ENCODE measurements at places on chromosomes 2 and 18.

DNA sequence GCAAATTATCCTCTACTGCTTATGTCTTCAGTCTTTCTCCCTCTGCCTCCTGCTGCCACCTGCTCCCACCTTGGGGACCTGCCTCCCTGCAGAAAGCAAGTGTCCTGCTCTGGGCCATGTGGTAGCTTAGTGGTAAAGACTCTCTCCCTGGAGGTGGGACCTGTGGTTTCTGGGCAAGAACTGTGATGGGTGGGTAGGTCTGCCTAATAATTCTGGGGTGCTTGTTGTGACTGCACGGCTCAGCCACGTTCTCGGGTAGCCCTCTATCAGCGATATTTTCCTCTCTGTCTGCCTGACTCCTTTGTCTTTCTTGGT is 16.4 kb upstream of the CD28 start:
- DNase-seq = no peak

- no peak for DNase-seq
Measured at GRCh38 chr2:162245061-162245460, 1.8 kb upstream of the FAP start.

DNA sequence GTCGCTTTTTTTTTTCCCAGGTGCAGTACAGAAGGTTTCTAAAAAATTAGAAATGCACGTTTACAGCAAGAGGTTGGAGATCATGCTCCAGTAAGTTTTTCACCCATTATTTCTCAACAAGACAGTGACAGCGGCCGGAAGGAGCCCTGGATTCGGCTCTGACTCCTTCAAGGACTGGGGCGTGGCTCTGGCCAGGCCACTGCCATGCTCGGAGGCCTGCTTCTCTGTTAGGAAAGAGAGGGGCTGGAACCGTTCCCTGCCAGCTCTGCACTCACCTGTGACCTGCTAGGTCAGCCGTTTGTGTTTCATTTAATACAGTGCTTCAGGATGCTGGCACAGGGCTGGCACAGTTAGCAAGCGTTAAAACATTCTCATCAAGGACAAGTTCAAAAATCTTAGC is 6.7 kb upstream of the IAH1 start:
- DNase-seq = no peak

- DNase-seq = no peak
Measured at GRCh38 chr2:84946204-84947009, 24.6 kb upstream of the KCMF1 start.

- no peak for DNase-seq
Measured at GRCh38 chr2:20165677-20166509, 59.0 kb downstream of the SDC1 start.

DNA sequence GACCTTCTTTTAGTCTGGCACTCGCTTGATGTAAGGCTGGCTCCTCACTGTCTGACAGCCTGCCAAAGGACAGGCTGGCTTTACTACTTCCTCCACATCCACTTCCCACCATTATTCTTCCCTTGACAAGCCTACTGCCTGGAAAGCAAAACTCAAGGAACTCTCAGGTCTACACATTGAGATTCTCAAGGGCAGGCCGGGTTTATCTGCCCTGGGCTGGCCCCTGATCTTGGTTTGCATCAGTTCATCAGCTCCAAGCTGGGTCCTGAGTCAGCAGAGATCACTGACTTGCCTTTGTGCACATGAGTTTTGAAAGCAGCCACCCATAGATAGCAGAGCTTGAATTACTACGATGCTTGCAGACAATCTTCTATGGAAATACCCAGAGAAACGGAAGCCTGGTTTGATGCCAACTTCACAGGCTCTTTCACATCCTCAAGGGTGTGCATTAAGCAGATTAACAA is 53.9 kb downstream of the KCTD18 start:
- no peak for DNase-seq

GRCh38 chr2:171451074-171451473 is 17.0 kb downstream of the DCAF17 start:
- no peak for DNase-seq

DNA sequence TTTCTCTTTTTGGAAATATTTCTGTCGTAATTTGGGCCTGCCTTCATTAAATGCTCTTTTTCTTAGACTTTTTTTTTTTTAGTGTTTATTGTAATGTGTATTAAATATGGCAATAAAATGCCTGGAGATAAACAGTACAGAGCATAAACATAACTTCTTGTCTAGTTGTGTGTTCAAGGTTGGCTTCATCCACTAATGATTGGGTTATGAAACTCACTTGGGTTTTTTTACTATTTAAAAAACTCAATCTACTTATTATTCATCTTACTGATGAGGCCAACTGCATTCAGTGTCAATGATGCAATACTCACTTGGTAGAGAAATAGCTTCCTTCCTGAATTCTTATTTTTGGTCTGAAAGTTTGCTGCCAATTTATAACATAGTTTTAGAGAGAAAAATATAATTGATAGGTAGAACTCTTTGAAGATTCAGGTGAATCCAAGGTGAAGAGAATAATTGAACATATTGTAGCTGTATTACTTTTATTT is 144.2 kb upstream of the NABP1 start:
- no peak for DNase-seq

GRCh38 chr2:219296142-219296541 is 13.1 kb downstream of the PTPRN start:
- DNase-seq = no peak

DNA sequence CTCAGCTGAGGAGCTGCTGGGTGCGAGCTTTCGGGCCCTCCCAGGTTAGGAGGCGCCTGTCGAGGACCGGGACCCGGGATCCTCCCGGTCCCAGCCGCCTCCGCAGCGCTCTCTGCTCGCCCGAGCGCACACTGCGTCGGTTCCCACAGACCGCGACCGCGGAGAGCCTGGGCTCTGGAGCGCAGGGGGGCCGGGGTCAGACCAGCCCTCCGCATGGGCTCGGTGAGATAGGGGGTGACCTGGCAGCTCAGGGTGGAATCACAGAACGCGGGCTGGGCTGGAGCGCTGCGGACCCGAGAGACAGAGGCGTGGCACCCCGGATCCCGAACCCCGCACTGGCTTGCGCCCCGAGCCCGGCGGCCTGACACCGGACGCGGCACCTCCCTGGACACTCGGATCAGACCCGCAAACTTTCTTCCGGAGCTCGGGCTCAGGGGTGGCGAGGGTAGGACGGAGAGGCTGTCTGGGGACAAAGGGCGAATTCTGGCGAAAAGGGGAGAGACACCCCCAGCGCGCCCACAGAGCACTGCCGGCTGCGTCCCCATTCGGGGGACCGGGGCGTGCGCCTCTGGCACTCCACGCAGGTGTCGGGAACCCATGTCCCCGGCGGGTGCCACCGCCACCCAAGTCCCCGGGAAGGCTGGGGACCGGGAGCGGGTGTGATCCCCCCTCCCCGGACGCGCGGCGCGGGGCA is 612 bp downstream of the DIPK1C start:
- no peak for DNase-seq

DNA sequence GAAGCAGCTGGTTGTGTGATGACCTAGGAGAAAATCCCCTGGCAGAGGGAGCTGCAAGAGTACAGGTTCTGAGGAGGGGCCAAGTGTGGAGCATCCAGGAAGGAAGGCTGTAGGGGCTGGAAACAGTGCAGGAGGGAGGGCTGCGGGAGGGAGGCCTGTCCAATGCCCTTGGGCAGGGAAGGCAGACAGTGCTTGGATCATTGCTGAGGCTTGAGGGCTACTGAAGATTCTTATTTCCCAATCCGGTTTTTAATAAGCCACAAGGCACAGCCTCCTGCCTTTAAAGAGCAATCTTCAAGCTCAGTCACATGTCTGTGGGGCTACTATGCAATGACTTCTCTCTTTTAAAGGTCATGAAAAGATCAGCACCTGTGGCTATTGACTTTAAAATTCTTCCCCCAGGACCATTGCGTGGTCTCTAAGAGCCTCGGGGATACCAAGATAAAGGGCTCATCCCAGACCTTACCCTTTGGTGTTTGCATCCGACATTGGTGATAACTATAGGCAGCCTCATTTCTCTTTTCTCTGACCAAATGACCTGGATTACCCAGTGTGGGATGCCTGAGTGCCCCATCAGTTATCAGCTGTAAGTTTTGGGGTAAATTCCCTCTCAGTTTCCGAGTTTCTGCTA is 149.6 kb downstream of the DOCK10 start:
- DNase-seq = no peak

DNA sequence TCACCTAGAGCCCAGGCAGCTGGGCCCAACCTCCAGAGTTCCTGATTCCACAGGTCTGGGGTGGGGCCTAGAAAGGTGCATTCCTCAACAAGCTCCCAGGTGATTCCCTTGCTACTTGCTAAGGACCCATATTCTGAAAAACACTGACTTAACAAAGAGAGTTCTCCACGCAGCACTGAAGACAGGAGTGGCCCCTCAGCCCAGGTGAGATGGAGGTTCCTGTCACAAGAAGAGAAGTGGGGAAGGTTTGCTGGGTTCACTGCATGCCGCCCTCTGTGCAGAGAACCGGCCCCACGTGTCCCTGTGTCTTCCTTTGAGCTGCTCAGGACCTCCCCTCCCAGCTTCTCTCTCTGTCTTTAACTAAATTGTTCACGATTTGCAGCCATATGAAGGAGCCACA is 201.4 kb upstream of the DDX18 start:
- no peak for DNase-seq

DNA sequence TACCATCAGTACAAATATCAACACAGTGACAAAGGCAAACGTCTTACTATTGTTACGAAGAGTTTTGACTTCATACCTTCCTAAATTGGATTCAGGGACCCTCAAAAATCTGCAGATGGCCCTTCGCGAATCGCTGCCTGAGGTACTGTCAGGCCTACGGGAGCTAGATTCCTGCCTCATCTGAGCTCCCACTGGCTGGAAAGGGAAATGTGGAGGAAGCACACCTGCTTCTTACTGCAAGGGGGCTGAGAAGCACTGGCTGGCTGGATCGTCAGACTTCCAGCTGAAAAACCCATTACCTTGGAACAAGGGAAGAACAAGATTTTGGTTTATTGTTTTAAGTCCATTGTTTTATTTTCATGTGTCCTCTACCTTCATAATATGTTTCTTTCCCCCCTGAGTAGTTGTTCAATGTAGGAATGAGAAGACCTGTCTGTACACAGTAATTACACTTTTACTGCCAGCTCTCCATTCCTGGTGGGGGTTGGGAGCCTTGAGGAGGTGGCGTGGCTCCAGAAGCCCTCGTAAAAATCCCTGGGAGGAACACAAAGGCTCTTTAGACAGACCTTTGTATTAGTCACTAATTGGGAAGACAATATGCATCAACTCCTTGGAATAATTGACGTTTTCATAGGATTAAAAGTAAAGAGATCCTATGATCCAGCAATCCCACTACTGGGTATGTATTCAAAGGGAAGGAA is 124.1 kb upstream of the NOSTRIN start:
- DNase-seq = no peak

- no peak for DNase-seq
Measured at GRCh38 chr2:193818801-193819499, 1624.2 kb upstream of the TMEFF2 start.

GRCh38 chr2:178553047-178553446 is 72.8 kb downstream of the PLEKHA3 start:
- DNase-seq = no peak

DNA sequence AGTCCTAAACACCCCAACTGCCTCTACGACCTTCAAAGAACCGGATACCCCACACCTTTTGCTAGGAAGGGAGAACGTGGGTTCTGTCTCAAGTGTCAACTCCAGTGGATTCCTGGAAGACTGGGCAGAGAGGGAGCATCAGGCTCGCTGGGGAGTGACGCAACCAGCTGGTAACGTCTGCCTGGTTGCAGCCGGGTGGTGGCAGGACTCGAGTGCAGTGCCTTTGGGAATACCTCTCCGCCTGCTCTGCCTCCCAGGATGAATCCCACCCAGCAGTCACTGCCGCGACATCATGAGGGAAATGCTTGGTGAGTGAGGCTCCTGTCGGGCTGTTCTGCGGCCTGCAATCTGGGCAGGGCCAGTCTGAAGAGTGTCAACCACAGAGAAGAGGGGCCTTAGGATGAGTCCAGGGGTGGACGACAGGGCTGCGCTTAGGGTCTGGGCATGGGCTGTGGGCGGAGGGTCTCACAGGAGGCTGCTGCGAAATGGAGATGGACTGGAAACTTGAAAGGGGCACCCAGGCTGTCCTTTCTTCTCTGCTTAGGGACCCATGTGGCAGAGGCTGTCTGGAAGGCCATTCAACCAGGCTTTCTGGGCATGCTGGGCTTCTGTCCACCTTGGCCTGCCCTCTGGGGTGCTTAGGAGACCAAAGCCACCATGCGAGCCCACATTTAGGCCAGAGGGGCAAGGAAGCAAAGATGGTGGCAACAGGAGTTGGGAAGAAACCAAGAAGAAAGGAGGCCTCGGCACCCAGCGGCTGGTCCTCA is 12.9 kb downstream of the GPR17 start:
- DNase-seq = no peak

DNA sequence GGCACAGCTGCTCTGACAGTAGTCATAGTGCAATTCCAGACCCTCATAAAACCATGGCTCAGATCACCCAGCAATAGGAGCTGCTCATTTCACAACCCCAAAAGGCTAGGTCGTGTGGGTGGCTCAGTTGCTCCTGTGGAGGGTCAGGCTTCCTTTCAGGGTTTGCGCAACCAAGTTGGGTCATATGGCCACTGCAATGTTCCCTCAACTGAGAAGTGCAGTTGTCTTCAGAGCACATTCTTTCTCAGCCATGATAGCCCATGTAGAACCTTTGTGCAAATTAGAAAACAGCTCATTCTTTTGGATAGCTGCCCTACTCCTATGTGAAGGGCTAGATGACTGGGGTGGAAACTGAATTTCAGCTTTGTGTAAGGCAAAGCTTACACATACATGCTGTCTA is 3.2 kb downstream of the SERPINB13 start:
- DNase-seq = no peak

DNA sequence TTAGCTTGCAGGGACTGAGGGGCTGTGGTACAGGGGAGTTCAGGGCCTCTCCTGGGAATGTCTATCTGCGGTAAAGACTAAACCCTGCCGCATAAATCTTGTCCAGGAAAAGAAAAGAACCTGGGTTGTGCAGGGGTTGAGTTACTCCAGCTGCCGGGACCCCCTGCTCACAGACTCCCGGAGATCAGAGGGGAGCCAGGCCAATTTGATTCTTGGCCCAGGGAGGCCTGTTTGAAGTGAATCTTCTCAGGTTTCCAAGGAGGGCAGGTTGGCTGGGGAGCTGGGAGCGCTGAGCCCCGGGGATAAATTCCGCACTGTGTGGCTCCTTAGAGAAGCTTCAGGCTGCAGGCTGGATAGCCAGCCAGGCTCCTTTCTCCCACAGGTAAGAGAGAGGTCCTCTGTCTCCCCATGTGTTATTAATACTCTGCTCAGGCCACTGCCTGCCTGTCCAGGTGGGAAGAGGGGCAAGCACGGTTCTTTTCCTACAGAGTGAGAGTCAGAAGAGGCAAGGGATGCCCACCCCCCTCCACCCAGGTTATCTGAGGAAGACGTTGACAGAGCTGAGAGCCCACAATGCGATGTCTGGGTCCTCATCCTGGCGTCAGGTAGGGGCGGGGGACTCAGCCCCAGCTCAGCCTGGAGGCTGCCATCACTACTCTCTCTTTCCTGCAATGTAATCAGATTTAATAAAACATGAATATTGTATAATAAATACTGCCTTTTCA is 82.7 kb downstream of the LONRF2 start:
- DNase-seq = no peak

DNA sequence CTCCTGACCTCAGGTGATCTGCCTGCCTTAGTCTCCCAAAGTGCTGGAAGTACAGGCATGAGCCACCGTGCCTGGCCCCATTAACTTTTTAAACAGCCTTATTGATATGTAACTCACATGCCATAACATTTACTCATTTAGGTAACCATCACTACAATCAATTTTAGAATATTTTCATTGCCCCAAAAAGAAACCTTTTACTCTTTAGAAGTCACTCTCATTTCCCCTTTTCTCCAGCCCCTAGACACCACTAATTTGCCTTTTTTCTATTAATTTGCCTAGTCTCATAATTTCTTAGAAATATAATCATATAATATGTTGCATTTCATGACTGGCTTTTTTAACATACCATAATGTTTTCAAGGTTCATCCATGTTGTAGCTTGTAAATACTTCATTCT is 57.2 kb upstream of the TACR1 start:
- no peak for DNase-seq

Measured in NCI-H2081 treated with DMSO at 0.1 percent for 48 hours (cell line).